ENCODE measurements at places on chromosomes 2 and 18.

- no peak for DNase-seq
Observed at GRCh38 chr18:47981830-47982229, 51.4 kb upstream of the SMAD2 start.

DNA sequence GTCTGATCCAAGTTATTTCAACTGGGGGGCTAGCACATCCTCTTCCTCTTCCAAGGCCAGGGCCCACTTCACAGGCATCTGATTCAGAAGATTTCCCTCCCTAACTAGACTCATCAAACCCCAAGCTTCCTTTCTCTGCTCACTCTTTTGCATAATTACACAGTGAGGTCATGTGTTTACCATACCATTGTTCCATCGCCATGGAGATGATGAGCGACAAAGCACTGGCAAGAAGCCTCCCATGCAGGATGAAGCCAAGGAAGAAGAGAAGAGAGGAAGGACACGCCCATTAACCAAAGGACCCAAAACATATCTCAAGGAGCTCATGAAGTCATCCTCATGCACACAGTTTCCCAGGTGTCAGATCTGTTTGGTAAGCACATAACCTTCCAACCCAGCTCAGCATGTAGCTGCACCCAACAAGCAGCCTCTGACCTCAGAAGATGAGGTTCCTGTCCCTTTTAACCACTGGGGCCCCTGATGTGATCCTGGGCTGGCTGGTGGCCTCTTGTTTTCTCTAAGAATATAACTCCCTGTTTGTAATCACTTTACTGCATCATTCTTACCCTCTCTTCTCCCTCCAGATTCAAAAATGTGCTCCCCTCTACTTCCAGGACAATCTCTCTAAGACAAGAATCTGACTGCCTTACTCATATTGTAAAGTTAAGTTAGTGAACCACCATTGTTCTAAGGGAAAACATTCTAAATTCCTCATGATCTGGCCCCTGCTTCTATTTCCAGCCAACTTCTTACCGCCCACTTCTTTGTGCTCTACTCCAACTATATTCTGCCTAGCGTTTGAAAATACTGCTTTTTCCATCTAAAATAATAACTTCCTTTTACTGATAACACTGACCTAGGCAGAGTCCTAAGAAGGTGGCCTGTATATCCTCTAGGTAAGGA lies 190.1 kb downstream of the TTC32 start:
- peak; percentile 92 for DNase-seq

DNA sequence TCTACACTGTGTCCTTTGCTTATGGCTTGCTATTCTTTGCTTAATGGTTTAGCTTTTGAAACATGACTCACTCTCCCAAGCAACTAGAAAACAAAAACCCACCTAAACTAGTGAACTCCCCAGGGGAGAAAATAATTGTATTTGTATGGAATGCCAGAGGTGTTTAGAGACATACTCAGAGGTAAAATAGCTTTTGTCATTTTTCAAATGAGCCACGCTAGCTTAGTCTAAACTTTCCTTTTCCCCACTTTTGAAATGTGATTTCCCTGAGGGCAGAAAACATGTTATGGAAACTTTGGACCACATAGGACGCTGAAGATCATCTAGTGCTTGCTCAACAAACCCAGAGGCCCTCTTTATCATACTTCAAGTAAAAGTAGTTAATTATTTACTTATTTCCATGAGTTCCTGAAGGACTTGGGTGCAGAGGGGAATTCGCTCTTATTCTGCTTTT lies 16.5 kb upstream of the CYTIP start:
- DNase-seq = peak; percentile 76

GRCh38 chr2:193581807-193582206 lies 1387.1 kb upstream of the TMEFF2 start:
- no peak for DNase-seq

- no peak for DNase-seq
Observed at GRCh38 chr2:112321375-112322320, 46.3 kb downstream of the ZC3H6 start.

GRCh38 chr2:227163485-227163997 lies 464 bp downstream of the COL4A4 start:
- DNase-seq = peak; percentile 73

DNA sequence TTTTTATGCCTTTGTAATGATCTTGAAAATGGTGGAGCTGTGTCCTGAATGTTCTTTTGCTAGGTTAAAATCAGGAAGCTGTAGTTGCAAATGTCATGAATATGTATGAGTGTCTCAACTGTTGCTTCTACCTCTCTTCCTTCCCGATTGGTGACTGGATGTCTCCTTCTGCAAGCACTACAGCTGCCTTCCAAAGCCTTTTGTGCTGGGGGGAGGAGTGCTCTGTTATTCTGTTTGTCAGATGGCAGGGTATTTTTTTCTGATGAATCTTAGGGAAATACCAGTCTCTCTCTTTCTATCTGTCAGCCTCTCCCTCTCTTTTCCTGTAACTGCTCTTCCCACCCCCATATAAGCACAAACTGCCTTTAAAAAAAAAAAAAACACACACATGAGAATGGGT lies 1396.3 kb upstream of the CELF4 start:
- DNase-seq = peak; percentile 65

DNA sequence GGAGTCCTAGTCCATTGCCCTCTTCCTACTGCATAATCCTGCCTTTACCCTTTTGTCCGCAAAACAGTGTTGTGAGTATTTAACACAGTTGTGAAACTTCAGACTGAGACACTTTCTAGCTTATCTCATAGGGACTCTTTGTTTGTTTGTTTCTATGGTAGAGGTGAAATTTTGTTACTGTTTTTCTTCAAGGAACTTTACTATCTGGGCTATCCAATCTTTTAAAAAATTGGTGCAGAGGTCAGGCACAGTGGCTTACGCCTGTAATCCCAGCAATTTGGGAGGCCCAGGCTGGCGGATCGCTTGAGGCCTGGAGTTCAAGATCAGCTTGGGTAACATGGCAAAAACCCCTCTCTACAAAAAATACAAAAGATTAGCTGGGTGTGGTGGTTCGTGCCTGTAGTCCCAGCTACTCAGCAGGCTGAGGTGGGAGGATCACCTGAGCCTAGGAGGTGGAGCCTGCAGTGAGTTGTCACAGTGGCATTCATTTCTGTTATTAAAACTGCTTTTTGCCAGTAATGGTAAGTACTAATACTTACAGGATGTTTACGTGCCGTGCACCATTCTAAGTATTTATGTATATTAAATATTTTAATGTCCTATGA lies 18.8 kb downstream of the GMCL1 start:
- DNase-seq = no peak

GRCh38 chr2:233353101-233353768 lies 1.1 kb upstream of the DGKD start:
- no peak for DNase-seq

DNA sequence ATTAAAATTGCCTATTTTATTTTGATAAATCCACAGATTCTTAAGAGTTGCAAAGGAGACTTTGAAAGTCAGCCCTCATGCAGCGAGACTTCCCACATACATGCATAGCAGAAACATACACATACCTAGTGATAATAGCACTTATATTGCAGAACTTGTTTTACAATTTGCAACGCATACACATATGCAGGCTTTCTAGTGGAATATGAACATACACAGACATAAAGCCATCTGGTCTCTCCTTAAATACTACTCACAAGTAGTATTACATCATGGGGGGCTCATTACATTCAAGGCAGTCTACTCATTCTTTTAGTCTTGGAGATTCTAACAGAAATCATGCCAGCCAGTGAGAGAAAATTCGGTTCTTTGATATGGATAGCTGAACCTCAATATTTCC lies 295.1 kb upstream of the RND3 start:
- no peak for DNase-seq

DNA sequence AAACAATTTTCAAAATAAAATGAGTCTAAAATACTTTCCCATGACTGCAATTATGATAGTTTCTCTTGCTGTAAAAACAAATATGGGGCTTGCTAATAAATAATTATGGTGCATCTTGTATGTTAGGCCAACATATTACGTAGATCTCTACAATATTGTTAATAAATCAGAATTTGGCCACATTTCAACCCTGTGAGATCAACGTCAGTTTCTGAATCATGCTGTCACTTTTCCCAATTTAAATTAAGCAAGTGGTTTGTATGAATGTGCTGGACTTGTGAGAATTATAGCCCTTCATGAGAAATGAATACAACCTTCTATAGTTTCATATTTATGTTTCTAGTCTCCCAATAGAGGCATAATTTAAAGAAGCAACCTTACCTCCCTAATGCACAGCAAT lies 808.9 kb downstream of the SUCLG1 start:
- no peak for DNase-seq
